ENCODE measurements at places on chromosomes 5 and 9.

DNA sequence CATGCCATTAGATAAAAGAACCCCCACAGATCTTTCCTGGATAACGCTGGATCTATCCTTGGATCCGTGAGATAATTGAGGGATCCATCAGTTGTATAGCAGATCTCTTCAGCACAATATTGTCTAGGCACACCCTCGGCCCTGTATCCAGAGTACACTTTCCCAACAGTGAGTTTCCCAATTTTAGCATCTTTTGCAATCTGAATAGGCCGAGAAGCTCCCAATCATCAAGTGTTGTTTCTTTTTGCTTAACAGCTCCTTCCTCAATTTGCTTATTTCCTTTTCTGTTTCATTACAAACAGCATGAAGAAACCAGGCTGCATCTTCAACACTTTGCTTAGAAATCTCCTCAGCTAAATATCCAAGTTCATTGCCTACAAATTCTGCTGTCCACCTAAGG, 4.4 kb upstream of the SPTLC1 start:
- no peak for DNase-seq

DNA sequence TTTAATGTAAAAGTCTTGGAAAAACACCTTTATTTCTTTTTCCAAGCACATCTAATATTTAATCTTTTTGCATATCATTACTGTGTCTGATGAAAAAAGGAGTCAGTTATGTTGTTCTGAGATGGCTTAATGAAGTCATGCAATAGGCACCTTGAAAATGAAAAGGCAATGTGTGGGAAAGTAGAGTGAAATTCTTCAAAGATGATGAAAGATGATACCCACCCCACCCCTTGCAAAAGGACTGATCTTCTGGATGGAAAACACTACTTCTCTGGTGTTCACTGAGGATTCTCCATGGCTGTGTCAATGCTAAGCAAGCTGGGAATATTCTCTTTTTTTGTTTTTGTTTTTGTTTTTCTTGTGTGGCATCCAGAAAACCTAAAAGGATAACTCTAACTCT, 47.9 kb upstream of the TRPC7 start:
- DNase-seq: no peak

GRCh38 chr9:89014153-89014552, 22.9 kb downstream of the S1PR3 start:
- DNase-seq: no peak

GRCh38 chr5:23319901-23320300, 187.5 kb upstream of the PRDM9 start:
- no peak for DNase-seq

DNA sequence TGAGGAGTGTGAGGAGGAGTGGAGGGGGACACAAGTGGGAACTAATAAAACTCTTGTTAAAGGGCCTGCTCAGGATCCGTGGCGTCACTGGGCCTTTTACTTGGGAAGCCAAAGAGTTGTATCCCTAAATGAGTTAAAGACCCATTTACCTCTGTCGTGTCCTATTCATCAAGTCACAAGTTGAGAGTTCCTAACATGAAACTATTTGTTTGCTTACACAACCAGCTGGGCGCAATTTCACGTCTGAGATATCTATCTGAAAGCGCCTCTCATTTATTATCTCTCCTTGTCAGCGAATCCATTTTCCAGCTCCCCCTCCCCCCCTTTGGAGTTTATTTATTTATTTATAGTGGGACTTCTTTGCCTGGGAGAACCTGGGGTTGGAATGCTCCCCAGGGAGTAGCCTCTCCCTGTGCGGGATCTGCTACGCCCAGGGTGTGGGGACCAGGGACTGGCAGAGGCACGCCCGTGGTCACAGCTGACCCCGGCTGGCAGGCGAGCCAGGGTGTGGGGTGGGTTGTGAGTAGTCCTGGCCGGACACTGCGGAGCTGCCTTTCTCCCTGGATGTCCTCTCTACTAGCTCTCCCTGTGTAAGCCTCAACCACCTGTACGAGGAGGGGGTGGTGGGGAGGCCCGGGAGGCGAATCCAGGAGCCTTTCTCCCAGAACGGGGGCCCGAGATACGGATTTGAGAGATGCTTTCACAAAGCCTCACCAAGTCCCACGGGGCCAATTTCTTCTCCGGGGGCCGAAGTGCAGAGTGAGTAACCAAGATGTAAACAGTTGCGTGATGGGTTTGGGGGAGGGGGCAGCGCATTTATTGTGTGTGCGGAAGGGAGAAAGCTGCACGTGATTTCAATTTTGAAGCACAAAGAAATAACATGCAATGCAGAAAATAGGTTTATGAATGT, 15.3 kb downstream of the NR2F1 start:
- DNase-seq: no peak

- no peak for DNase-seq
These were observed at the start of gene LCN9 for GRCh38 chr9:135662758-135663450. LCN9 (plus strand) TSS chr9:135663309; CDS start chr9:135663322, 13 bp downstream.

GRCh38 chr9:24832307-24832706, 286.6 kb upstream of the IZUMO3 start:
- no peak for DNase-seq

GRCh38 chr9:126545106-126545505, 68.6 kb upstream of the LMX1B start:
- no peak for DNase-seq

GRCh38 chr9:134641173-134641989, at the start of gene COL5A1:
COL5A1 (plus strand) TSS chr9:134641803; CDS start chr9:134642188, 385 bp downstream.
- DNase-seq: peak; percentile 62

Data from CD4-positive, alpha-beta T cell treated with Interleukin-6 for 4 hours (primary cell).